ENCODE measurements at places on chromosomes 4 and X.
A peak's percentile ranks its signal among the peaks of the same experiment; 100 is the strongest.

DNA sequence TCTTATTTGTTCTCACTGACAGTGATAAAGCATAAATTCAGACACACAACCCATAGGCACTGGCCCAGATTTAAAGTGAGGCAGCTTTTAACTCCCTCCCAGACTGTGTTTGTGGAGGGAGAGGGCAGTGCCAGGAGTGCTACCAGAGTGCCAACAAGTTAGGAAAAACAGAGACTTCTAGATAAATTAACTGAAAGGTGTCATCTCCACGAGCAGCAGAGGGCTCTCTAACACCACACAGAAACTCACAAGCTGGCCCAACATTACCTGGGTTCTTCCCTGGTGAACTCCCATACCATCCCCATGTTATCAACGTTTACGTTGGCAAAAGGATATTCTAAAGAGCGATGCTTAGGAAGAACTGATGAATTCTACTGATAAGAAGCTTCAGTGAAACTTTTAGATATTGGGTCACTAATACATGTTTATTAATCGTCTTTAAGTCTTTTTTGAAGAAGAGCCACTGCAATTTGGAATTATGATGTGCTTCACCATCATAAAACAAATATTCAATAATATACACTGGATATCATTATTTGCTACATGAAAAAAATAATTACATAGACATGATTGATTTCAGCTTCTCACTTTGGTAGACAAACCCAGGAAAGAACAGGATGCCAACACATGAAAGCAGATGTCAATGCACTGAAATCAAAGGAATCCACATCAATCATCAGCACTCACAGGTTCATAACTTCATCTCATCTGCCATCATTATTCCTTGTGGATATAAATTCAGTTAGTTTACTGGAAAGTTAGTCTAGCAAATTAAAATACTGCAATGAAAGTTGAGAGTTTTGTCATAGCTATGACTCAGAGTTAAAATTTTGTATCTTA, 121.2 kb upstream of the NAP1L5 start:
- DNase-seq = peak; percentile 81

- peak; percentile 99 for DNase-seq
Measured at GRCh38 chr4:7042503-7043283, 479 bp upstream of the TADA2B start.

DNA sequence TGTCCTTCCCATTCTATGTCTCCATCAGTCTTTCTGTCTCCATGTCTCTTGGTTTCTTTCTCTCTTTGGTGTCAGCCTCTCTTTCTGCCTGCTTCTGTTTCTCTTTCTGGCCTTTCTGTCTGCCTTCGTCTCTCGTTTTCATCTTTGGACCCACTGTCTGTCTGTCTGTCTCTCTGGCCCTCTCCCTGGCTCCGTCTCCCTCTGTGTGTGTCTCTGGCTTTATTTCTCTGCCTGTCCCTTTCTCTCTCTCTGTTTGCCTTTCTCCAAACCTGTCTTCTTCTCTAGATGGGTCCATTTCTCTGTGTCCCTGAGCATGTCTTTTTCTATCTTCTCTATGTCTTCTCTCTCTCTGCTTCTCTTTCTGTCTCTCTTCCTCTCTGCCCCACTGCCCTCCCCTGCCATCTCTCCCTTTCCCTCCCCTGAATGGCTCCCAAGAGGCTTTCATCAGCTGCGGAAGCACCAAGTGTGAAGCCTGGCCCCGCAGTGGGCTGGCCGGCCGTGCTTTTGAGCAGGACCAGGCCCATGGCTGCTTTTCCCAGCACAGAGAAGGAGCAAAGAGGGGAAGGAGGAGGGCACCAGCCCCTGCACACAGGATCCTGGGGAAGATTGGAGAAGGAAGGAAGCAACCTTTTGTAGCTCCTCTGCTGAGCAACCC, 57.4 kb downstream of the PJA1 start:
- no peak for DNase-seq

DNA sequence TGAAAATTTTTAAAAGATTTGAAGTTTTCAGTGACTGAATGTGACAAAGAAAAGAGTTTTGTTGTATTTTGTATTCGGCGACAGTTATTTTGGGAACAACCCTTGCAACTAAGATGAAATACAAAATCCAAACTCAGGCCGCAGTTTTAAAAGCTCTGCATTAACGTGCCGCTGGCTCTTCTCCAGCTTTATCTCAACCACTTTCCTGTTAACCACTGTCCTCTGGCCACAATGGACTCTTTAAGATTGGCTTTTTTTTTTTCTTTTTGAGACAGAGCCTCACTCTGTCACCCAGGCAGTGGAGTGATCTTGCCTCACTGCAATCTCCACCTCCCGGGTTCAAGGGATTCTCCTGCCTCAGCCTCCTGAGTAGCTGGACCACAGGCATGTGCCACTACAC, 22.1 kb upstream of the AMTN start:
- DNase-seq = no peak

- DNase-seq = peak; percentile 28
Measured at GRCh38 chr4:85370400-85371032, 104.4 kb upstream of the ARHGAP24 start.

- DNase-seq = no peak
Measured at GRCh38 chrX:7286168-7286837, 138.3 kb upstream of the PUDP start.

- DNase-seq = no peak
Measured at GRCh38 chr4:25694466-25694865, 38.8 kb downstream of the SLC34A2 start.

GRCh38 chr4:28518561-28519165, 1658.0 kb downstream of the STIM2 start:
- DNase-seq = no peak

GRCh38 chr4:158350161-158350560, 139.9 kb downstream of the TMEM144 start:
- no peak for DNase-seq

DNA sequence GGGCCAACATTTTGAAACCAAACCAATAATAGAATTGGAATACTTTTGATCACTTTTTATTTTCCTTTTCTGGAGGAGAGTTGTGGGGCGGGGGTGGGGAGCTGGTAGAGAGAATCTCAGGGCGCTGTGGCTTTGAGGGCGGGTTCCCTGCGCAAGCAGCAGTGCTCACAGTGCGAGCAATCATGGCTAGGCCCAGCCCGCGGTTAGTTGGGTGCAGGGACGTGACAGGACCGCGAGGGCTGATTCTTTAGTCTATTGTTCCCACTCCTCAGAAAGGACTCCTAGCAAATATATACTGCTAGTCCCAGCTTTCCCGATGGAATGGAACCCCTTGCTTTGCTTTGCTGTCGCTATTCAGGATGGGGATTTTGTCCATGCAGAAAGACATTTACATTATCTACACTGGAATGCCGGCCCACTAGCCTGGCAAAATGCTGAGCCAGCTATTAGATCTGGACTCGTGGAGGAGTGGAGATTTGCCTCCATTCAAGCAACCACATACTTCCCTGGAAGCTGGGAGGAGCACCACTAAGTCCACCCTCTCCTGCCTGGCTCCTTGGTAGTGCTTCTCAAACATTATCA, 23.9 kb upstream of the APLN start:
- no peak for DNase-seq

- no peak for DNase-seq
Measured at GRCh38 chr4:76658231-76659102, 223.4 kb downstream of the SHROOM3 start.

DNA sequence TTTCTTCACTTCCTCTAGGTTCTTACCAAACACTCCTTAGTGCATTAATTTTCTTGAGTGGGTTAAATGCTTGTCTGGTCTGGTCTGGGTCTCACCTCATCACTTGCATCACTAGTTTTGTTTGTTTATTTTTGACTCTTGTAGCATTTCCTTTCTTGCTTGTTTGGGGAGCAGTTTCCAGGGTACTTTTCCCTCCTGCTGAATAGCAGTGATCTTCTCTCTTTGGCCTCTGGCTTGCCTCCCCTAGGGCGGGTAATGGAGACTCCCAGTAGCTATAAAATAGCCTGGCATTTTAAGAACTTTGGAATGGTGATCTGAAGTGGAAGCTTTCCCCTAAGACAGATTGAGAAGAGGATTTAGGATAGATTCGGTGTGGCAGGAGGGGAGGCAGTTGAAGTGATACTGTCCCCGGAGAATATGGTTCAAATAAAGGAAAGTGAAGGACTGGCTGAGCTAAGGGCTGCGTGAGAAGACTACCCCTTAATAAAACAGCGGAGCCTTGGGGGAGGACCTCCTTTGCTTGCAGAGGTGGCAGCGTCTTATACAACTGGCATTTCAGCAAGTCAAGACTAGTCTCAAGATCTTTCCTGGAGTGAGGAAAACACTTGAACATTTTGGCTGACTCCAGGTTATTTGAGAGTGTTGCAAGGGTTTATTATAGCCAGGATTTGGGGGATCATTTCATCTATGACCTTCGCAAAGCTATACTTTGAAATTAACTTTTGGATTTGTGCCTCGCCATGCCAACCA, 190.6 kb downstream of the FRAS1 start:
- no peak for DNase-seq

DNA sequence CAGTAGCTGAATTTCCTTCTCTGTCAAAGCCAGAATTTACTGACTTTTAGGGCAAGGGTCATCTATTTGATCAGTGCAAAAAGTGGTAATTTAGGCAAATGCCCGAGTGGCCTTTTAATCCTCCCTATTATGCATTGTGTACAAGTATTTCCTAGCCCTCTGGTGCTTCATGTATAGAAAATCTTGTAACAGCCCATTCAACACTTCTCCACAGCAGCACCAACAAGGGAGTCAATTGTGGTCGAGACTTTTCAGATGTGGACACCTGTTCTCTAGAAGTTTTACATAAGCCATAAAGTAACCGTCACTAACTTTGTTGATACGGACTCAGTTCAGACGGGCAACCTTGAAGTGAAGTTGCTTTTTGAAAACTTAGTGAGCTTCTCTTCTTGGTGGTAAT, 50.9 kb upstream of the FHDC1 start:
- DNase-seq = no peak

GRCh38 chr4:41140410-41140809, 73.9 kb downstream of the APBB2 start:
- peak; percentile 38 for DNase-seq

DNA sequence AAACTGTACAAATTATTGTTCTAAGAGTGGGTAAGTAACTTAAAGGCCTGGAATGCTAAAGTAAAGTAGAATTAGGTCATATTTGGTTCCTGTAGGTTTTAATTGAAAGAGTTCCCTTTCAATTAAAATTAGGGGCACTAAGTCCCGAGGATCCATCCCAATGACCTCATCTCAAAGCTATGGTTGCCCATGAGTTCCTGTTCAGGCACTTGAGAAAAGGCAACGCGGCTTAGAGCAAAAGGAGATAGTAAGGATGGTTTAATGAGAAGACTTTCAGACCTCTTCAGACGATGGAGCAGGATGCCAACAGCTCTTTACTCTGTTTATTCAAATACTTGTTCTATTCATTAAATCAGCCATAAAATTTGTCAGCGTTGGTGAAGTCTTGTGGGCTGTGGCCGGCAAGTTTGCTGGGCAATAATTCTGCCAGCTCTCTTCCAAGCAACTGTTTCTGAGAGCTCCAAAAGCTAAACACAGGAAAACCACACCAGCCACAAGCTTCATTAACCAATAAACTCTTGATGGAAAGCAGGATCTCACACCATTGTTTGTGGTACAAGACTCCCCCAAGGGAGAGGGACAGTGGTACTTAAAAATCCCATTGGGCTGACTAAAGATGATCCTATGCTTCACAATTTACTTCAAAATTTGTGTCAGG, 167.4 kb downstream of the COL4A6 start:
- no peak for DNase-seq

DNA sequence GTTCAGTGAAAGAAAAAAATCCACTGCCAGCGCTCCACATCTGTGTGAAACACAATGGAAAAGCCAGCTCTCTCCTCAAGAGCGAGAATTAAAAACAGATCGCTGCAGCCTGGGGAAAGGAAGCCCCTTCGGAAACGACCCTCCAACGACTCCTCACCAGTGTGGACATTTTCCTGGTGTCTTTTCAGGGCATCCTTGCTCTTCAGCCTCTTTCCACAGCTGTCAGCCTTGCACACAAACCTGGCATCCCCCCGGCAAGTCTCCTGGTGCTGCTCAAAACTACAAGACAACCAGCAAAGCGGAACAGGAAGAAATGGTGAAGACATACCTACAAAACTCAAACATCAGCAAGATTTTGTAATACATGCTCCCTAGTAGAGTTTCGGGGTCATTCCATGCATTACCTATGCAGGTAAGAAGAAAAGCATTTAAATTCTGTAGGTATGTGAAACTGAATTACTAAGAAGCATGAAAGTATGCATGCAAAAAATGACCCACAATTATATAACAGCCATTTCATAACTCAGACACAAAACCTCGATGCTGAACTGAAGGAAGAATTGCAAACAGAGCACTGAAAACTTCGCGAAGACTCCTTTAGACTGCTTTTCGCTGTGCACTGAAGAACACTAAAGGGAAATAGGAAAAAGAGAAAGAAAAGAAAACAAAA, 106.1 kb downstream of the PRDM5 start:
- no peak for DNase-seq

DNA sequence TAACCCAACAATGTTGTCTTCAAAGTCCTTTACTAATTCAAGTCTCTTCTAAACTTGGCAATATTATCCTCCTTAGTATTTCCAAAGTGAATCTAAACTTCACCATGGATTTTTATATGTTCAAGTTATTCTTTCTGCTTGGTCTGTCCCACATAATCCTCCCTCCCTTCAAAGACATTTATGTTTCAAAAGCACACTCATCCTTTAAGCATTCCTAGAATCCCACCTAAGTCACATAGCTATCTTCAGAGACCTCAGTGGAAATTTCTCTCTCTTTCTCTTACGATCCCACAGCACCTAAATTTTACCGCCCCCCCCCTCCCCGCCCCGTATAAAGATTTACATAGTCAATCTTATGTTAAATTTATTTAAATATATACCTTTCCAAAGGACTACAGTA, 314.9 kb upstream of the GRIA3 start:
- DNase-seq = no peak

DNA sequence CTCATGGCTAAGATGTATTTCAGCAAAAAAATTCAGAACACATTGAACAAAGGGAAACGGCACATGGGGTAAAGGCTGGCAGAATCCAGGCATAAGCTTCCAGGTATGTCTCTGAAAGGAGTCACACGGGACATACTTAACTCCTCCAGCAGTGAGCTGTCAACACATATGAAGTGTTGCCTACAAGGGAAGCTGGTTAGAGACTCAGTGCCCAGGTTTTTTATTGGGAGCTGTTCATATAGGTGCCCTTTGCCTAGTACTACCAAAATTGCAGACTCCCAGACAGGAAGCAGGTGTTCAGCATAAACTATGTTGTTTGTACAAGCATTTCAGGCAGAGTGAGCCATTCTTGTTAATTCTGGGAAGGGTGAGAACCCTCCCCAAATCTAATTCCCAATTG, 77.4 kb upstream of the PUDP start:
- DNase-seq = no peak

DNA sequence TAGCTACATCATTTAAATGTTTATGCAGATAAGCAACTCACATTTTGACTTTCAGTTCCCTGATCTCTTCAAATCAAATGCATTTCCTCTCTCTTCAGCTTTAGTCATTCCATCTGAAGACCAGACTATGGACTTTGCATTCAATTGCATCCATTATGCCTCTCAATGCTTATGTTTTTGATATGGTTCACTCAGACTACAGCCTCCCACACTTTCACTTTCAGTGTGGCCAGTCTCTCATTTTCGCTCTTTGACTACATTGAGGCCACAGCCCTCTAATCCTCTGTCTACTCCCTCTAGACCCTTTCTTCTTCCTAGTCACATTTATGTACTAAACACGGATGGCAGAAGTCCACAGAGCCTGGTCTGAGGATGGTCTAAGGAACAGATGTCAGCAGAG, 24.5 kb upstream of the VEGFC start:
- no peak for DNase-seq
